ENCODE measurements at places on chromosomes 6 and 20.

DNA sequence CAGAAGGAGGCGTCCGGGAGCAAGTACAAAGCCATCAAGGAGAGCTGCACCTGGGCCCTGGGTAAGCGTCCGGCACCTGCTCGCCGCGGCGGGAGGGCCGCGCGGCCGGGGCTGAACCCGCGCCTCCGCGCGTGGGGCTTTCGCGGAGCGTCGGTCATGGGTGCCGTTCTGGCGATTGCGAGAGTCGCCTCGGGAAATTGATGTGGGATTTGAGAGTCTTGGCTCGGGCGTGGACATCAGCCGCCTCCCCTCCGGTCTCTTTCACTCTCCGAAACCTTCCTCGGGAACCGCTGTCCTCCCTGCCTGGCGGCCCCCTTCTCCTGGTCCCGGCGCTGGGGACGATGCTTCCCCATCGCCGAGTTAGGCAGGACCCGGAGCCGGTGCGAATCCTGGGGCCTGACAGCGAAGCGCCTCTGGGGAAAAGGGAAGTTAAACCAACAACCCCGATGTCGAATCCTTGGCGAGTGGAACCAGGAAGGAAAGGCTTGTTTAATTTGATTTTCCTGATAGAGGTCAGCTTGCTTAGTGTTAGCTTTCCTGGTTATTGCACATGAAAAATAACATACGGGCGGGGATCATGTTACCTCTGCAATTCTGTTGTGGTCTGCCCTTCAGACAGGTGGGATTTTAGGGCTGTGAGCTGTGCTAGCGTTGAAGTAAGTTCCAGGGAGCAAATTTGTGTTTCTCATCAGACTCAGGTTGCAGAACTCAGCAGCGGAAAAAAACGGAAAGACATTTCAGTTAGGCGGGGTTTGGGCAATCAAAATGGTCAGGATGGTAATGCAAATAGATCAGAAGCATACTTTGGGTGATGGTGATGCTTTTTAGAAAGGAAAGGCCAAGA lies 594 bp downstream of the ARFGEF3 start:
- peak; percentile 87 for DNase-seq

DNA sequence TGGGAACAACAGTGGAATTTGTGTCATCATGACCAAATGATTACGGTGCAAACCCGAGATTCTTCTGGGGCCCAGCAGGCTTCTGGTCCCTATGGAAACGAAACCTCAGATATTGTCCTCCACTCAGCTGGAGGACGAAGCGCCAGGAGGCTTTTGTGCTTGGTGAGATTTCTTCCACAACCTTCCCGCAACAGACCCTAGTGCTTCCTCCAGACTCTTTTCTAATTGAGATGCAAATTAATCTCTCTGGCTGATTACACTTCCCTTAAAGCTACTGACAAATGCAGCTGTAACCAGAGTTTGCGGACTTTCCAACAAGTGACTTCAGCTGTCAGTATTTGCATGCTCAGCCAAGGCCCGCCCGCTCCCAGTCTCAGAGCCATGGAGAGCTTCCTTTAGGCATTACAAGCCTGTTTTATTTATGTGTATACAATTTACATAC lies 96.0 kb downstream of the INSM1 start:
- DNase-seq: peak; percentile 64

DNA sequence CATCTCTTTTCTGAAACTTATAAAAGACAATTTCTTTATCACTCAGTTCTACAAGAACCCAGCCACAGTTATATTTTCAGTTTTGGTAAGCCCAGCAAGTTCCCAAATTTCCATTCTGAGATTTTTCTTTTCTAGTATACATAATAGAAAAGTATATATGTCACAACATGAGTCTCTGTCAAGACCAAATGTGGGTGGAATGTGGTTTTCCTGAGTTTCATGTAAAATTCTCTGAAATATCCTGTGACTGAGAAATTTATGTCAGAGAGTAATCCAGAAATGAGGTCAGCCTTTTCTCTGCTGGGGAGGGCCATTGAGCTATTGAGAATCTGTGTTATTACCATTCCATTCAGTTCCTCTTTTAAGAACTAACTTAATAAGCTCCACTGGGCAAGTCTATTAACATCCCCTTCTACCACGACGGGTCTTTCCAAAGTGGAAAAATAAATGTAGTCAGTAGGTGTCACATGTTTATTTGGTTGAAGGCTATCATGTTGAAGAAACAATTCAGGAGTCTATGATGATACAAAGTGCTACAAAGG lies 100.7 kb upstream of the HMGN3 start:
- no peak for DNase-seq

DNA sequence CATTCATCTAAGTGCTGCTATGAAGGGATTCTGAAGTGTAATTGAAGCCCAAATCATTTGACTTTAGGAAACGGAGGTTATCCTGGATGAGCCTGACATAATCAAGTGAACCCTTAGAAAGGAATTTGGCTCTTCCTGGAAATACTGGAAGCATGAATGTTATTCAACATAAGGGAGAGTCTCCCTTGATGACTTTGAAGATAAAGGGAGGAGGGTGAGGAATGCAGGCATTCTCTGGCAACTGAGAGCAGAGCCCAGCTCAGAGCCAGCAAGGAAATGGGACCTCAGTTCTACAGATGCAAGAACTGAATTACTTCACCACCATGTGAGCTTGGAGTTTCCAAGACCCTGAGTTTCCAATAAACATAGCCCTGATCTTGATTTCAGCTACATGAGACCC lies 168.2 kb downstream of the DLL1 start:
- DNase-seq: no peak

DNA sequence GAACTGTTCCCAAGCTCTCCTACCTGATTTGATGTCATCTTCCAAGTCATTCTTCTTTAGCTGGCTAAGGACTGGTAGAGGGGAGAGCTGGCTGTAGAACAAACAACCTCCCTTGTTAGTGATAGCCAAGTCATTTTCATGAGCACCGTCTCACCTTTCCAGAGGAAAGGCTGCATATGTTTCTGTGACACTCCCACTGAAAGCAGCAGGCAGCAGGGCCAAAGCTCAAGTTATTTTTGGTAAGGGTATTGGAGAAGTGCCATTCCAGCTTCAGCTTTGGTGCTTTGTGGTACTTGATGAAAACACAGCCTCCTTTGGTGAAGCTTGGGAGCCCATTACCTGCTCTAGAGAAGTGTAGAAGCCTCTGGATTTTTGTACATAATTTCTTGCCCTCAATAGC lies 5.4 kb upstream of the DOK5 start:
- no peak for DNase-seq

DNA sequence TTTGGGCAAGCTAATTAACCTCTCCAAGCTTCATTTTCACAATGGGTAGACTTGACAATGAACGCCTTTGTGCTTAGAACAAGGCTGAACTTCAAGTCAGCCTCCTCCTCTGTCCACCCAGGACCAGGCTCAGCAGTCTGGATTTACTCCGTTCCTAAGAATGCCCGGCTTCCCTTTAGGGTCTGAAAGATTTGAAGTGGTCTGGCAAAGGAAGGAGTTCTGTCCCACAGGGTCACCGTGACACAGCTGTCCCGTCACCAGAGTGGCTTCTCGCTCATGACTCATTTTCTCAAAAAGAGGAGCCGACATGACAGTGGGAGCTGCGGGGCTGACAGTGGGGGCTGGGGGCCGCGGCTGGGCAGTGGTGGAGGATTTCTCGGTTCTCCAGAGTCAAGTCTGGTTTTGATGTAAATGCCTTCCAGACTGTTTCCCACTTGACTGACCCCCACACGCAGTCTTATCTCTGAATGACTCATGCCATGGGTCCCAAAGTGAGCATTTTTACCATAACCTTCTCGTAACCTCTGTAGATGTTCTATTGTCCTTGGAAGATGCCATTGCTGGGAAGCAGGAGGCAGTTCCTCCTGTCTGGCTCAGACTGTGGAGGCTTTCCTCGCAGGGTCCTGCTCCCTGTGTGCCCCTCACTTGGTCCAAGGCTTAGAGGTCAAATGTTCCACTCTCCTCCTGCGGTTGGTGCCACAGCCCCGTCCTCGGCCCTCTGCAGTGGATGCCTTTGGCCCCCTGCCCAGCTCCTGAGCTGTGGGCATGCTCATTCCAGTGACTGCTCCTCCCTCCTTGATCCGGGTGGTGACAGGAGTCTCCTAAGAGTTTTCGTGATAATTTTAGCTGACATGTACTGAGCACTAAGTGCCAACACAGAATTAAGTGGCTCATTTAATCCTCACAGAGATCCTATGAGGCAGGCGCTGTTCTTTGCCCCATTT lies 253.1 kb downstream of the FNDC1 start:
- no peak for DNase-seq

DNA sequence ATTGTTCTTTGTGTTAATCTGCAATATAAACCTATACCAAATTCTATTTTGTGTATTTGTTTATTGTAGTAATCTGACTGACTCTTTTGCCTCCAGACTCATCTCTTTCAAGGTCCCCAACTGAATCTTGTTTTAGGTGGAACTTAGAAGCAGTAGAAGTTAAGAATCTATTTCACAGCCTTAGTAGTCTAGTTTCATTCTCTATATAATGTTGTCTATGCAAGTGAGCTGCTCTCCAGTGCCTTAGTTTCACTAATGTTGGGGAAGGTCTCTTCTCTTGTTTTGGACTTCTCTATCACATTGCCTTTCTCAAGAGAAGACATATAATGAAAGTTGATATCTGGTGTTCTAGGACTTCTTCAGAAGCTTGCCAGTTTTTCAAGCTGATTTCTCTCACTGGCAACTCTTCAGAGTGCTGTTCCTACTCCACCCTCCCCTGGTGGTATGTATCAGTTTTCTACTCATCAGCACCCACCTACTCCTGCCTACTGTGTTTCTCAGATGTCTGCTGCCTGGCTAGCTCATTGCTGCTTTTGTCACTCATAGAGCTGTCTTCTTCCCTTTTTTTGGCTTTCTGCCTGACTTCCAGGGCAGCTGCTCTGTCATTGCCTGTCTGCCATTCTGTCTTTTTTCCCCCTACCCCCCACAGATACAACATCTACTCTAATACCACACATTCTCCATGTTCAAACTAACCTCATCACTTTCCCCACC lies 82.1 kb downstream of the PTPRA start:
- no peak for DNase-seq

DNA sequence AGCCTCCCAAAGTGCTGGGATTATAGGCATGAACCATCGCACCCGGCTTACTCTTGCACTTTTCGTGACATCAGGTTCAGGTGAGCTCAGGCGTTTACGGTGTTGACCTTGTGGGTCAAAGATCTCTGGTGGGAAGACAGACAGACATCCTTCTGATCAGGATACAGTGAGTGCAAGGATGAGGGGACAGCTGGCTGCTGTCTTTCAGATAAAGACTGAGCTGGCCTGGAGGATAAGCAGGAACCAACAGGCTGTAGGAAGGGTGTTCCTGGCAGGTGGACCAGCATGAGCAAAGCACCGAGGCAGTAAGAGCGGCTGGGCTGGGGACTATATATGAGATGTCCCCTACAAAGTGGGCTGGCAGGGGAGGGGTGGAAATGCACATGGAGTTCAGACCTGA lies 11.1 kb upstream of the GTSF1L start:
- no peak for DNase-seq

DNA sequence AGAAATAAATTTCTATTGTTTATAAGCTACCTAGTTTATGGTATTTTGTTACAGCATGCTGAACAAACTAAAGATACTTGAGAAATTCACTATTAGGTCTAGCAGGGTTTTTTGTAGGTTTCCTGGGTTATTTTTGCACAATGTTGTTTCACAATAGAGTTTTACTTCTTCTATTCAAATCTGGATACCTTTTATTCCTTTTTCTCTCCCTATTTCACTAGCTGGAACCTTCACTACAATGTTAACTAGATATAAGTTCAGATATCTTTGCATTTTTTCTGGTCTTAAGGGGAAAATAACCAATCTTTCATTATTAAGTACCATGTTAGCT lies 237.7 kb upstream of the CITED2 start:
- no peak for DNase-seq

DNA sequence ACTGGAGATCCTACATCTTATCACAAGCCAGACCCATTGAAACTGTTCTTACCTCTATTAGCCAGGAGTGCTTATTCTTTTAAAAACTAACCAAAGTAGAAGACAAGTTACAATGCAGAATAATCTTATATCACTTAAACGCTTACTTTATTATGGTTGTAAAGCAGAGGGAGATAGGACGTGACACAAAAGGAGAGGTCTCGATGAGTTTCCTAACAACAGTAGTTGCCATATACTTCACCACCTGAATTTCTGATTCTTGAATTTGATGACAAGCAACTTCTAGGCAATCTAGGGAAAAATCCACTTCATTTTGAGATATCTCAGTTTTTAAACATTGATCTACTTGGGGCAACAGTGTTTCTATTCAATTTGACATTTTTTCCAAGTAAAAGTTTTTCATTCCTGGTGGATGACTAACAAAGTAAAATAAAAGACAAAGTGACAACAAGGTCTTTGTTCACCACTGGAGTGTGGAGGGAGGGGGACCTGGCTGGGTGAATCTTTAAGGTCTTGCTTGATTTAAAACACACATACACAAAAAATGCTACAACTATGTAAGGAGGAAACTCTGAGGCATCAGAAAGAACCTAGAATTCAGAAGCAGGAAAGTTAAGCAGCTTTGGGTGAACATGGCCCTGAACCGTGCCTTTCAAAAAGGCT lies 110.9 kb downstream of the SMLR1 start:
- no peak for DNase-seq

- DNase-seq: no peak
Measured at GRCh38 chr20:57082357-57082945, 184.0 kb downstream of the BMP7 start.
